AG09319 (cell line): ENCODE measurements at places on chromosomes 11 and 22.

DNA sequence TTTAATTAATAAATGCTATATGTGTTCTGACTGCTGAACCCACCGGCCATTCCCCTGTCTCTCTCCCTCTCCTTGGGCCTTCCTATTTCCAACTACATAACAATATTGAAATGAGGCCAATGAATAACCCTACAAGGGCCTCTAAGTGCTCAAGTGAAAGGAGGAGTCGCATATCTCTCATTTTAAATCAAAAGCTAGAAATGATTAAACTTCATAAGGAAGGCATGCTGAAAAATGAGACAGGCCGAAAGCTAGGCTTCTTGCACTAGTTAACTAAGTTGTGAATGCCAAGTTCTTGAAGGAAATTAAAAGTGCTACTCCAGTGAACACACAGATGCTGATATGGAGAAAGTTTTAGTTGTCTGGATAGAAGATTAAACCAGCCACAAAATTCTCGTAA lies 109.2 kb downstream of the TSPAN18 start:
- no peak for DNase-seq

GRCh38 chr11:36509201-36509639 lies 852 bp downstream of the TRAF6 start:
- DNase-seq, result no peak

DNA sequence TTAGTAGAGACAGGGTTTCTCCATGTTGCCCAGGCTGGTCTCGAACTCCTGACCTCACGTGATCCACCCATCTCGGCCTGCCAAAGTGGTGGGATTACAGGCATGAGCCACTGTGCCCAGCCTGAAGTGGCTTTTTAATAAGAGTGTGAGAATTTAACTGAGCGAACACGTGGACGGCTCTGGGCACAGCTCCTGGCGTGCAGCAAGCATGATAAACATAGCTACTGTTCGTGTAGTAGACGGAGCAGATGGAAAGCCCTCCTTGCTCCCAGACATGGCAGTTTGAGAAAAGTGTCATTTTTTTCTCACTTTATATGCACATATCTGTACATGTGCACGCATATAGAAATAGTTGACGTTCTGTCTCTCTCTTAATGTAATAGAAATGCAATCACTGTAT lies 7.0 kb downstream of the EMID1 start:
- no peak for DNase-seq

DNA sequence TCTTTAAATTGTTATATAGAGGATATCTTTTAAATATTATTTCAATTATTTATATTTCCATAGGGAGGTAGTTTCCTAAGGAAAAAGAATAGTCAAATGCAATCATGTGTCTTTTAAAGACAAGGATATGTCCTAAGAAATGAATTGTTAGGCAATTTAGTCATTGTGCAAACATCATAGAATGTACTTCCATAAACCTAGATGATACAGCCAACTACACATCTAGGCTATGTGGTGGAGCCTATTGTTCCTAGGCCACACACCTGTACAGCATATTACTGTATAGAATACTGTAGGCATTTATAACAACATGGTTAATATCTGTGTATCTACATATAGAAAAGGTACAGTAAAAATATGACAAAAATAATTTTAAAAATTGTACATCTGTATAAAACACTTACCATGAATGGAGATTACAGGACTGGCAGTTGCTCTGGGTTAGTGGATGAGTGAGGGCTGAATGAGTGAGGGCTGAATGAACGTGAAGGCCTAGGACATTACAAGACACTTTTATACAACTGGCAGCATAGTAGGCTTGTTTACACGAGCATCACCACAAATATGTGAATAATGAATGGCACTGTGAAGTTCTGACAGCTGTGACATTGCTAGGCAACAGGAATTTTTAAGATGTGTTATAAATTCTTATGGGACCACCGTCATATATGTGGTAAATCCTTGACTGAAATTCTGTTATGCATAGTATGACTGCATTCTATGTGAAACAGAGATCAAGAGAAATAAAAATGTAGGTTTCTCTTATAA lies 1879.0 kb upstream of the RAG2 start:
- no peak for DNase-seq

DNA sequence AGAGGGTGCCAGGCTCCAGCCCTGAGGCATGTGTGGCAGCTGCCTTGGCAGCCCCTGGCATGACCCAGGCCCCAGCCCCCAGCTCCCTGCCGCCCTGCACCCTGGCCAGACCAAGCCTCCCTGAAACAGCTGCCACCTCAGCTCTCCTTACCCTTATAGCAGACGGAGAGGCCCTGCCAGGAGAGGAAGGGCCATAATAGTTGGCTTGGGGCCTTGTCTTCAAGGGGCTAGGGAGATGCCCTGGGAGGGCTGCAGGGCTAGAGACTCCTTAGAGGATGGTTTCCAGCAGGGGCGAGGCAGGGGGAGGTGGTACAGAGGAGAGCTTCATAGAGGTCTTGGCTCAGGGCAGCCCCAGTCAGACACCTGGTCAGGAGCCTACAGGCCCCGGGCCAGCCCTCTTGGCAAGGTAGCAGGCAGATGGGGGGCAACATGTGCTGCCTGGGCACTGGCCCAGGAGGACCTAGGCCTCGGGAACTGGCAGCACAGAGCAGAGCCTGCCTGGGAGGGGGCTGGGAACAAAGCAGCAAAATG lies 13.0 kb downstream of the SMTN start:
- DNase-seq, result no peak

- DNase-seq, result no peak
These were observed 8.2 kb downstream of the MMP8 start for GRCh38 chr11:102716527-102716926.

GRCh38 chr11:95268391-95268790 lies 37.4 kb upstream of the SESN3 start:
- no peak for DNase-seq

GRCh38 chr11:29343465-29344333 lies 673.1 kb downstream of the KCNA4 start:
- no peak for DNase-seq

DNA sequence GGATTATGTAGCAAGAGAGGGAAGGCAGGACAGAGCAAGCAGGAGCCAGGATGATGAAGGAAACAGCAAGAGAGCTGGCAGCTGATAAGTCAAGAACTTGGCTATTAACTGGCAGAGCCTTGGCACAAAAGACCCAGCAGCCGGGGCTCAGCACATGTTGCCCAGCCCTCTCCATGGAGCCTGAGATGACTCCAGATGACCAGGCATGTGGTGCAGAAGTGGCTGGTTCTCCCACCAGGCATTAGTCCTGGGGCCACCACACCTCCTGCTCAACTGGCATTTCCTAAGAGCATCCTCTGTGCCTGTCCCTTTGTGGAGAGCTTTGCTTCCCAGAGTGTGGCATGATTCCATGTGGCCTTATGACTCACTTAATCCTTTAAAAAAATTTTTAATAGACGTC lies 522.6 kb downstream of the MN1 start:
- DNase-seq, result no peak

- no peak for DNase-seq
These were observed 8.3 kb upstream of the ATF4 start for GRCh38 chr22:39512026-39512425.

DNA sequence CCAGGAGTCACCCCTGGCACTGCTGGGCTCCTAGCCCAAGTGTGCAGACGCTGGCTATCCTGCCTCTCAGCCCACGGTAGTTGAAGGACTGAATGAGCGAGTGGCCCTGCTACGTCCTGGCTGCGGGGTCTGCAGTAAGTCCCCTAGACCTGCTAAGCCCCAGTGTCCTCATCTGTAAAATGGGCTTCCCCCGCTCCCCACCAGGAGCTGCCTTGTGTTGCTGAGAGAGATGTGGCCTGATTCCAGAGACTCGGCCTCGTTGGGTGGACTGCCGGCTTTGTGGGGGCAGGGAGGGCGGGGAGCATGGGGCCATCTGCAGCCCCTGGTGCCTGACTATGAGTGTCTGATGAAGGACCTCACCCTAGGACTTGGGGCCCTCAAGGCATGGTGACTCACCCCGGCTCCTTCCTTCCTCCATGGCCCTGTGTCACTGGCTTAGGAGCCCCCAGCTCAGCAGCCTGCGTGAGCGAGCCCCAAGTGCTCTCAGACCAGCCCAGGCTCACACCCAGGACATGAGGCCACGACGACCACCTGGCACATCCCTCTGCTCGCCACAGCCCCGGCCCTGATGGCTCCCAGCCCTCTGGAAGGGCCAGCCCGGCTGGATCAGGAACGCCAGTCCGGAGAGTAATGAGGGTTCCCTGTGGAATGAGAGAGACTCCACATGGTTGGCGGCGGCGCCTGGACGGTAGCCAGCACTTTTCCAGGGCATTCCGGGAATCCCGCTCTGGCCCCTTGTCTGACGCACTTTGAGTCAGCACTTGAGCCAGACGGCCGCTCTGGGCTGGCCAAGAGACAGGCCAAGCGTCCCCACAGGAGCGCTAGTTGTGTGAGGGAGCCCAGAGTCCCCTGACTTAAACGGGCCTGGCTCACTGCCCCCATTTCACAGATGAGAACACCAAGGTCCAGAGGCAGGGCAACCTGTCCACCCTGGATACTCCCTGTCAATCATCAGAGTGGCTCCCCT lies 50.5 kb upstream of the SHISAL1 start:
- DNase-seq, result peak; percentile 95

GRCh38 chr11:130421697-130422096 lies 6.7 kb downstream of the ADAMTS8 start:
- DNase-seq, result no peak

- DNase-seq, result peak; percentile 5
These were observed 3.4 kb upstream of the IGLL5 start for GRCh38 chr22:22884010-22884887.

DNA sequence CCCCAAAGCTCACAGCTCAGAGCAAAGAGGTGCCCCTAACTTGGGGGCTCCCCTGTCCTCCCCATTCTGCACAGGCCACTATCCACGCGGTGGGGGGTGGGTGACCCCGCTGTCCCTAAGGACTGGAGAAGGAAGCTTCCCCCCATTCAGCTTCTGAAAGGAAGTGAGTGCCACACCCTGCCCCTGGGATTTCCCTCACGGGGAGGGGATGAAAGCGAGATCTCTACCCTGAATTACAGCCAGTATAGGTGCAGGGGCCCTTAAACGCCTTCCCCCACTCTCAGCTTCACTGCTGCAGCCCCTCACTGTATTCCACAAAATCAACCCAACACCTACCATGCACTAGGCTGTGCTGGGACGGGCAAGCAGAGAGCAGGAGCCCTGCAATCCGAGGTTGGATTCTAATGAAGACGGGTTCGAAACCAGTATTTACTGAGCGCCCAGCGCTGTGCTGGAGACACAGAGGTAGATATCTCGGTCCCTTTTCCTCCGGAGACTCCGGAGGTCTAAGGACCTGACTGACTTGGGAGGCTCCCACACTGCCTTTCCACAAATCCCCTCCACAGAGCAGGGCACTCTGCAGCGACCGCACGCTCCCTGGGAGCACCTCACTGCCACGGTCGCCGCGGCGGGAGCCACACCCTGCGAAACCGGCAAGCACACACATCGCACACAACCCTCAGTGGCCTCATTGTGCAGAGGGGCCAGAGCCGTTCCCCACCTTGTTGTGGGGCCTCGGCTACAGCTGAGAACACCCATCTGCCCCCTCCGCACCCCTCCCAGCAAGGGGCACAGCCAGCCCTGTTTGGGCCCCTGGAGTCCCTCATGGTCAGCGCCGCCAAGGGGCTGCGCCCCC lies 1.8 kb downstream of the AHNAK start:
- no peak for DNase-seq

DNA sequence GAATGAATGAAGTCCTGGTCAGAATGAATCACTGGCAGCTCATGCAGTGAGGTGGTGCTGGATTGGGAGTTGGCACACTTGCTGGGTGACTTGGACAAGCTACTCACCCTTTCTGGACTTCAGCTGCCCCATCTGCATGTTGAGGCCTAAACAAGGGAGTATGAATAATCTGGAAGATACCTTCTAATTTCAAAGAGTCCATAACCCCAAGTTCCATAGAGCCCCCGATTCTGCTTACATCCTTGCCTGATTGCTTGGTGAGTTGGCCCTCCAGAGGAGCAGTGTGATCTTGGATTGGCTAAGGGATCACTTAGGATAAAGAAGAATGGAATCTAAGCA lies 18.3 kb upstream of the ACCSL start:
- no peak for DNase-seq

- DNase-seq, result no peak
These were observed 541.9 kb upstream of the CCDC90B start for GRCh38 chr11:83827940-83828554.

- no peak for DNase-seq
These were observed 32.6 kb downstream of the PRDM11 start for GRCh38 chr11:45178890-45179671.

DNA sequence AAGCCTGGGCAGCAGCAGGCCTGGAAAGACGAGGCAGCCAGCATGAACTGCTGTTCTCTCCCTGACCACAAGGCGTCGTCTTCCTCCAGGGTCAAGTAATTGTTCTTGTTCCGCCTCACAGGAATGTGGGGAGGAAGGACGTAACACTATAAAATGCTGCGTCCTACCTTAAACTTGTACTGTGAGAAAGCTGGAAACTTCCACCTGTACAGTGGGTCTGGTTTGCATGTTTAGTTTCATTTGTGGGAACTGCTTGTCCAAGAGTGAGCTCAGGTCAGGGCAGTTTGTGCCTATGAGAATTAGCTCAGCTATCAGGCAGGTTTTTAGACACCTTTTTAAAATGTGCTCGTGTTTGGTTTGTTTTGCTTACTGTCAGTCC lies 55.2 kb downstream of the PANX1 start:
- no peak for DNase-seq

GRCh38 chr11:121688055-121688491 lies 235.3 kb upstream of the SORL1-AS1 start:
- DNase-seq, result no peak

GRCh38 chr11:132408877-132409276 lies 1038.5 kb downstream of the NTM start:
- no peak for DNase-seq

- DNase-seq, result no peak
These were observed 13.4 kb downstream of the SHANK2 start for GRCh38 chr11:71238941-71239340.

GRCh38 chr11:110837603-110838002 lies 125.4 kb upstream of the ARHGAP20 start:
- no peak for DNase-seq

DNA sequence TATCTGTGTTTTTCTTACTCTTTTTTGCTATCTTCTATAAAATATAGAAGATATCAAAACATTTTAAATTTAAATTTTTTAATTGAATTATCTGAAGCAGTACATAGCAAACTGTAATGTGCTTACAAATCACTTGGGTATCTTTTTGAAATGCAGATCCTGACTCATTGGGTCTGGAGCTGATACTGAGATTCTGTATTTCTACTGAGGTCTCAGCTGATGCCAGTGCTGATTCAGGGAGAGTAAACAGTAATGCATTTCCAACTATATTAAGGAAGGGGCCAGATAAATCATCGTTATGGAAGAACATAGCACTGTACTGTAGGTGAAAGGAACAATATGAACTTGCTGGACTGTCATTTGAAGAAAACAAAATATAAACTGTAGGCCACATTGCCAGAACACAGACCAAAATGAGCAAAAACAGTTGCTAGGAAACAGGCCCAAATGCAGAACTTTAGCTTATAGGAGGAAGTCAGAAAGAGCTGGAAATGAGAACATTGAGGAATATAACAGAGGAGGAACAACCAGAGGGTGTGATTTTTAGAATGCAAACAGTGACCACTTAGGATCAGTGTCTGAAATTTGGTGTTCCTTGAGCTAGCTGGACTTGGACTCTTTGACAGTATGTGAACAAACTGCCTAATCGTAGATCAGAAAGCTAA lies 3.3 kb downstream of the ARL14EP start:
- DNase-seq, result no peak

GRCh38 chr11:113587308-113587739 lies 112.1 kb upstream of the DRD2 start:
- no peak for DNase-seq

GRCh38 chr11:57323167-57323854 lies 1.4 kb downstream of the TNKS1BP1 start:
- DNase-seq, result no peak

- DNase-seq, result no peak
These were observed 16.6 kb upstream of the BDNF start for GRCh38 chr11:27716835-27717234.

- DNase-seq, result no peak
These were observed 57.6 kb upstream of the OLFML1 start for GRCh38 chr11:7427733-7428132.
